ENCODE measurements at places on chromosomes 6 and 20.

DNA sequence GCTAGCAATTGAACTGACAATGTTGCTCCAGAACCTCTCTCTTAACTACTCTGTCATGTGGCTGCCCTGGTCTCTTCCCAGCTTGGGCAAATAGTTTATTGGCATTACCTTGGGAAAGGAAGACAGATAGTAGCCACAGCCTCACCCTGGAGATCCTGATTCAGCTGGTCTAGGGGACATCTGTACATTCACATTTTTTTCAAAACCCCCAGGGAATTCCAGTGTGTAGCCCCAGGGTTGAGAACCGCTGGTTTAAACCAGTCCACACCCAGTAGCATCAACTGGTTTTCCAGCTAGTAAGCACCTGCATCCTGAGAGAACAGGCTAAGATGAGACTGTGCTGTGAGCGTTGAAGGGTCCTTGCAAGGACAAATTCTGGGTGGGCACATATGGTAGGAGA, 9.6 kb downstream of the SCUBE3 start:
- DNase-seq, result no peak

GRCh38 chr20:47315339-47316056, 41.0 kb downstream of the ZMYND8 start:
- no peak for DNase-seq

DNA sequence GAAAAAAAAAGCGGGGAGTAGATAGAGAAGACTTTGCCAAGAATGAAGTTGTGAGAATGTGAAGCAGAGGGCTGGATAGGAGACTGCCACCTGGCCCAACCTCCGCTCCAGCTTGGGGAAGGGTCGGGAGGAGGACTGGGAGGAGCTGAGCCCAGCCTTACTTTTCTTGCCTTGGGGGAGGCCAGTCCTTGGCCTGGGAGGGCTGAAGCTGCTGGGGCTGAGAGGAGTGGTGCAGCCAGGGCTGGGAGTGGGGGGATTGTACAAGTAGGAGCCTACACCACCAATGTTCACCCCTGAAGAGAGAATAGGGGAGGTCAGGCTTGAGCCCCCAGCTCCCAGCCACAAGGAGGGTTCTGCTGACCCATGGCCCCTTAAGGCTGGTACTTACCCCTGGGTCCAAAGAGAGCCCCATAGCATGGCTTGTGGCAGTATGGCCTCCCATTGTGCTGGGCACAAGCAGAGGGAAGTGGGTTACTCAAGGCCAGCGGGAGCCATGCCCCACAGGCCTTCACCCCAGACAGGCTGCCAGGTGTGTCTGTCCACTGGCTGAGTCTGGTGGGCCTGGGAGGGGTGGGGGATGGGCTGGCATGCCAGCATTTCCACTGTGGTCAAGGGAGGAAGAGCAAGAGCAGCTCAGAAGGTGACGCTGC, 1.1 kb downstream of the CRIP3 start:
- no peak for DNase-seq

DNA sequence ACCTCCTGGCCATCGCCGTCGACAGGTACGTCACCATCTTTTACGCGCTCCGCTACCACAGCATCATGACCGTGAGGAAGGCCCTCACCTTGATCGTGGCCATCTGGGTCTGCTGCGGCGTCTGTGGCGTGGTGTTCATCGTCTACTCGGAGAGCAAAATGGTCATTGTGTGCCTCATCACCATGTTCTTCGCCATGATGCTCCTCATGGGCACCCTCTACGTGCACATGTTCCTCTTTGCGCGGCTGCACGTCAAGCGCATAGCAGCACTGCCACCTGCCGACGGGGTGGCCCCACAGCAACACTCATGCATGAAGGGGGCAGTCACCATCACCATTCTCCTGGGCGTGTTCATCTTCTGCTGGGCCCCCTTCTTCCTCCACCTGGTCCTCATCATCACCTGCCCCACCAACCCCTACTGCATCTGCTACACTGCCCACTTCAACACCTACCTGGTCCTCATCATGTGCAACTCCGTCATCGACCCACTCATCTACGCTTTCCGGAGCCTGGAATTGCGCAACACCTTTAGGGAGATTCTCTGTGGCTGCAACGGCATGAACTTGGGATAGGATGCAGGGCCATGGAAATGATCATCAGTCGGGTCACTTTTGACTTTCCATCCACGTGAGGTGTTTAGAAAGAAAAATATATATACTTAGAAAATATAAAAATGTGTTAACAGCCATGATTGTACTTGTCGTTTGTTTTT, 868 bp downstream of the MC3R start:
- DNase-seq, result no peak

DNA sequence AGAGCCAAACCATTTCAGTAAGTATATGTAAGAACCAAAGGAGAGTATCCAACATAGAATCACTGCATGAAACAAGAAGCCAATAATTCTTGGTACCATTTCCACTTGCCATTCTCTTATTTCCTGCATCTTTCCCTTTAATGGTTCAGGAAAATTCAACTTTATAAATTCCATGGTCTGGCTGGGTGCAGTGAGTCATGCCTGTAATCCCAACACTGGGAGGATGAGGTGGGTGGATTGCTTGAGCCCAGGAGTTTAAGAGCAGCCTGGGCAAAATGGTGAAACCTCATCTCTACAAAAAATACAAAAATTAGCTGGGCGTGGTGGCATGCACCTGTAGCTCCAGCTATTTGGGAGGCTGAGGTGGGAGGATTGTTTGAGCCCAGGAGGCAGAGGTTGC, 21.2 kb downstream of the NHLRC1 start:
- DNase-seq, result no peak

- DNase-seq, result no peak
These were observed 129.2 kb downstream of the TMEM242 start for GRCh38 chr6:157194110-157194509.

DNA sequence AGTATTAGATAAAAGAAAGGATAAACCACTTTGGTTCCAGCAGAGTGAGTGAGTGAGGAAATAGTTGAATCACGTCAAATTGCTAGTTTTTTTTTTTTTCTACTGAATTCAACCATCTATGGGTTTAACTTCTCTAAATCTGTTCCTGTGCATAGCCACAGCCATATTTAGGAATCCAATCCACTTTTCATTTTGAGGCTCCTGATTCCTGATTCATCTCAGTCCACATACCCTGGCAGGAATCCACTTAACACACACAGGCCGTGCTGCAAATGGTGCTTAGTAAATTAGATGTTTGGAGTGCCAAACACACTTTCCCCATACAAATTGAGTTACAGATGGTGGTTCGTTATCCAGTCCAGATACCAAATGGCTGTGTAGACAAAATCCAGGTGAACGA, 220.3 kb downstream of the ALDH8A1 start:
- DNase-seq, result no peak

GRCh38 chr20:40805592-40805991, 116.6 kb upstream of the MAFB start:
- no peak for DNase-seq

Data from DMS79 (cell line).